Osteoblast (primary cell): ENCODE measurements at places on chromosomes 7 and 10. TPM values are rescaled to one million over a fixed set of nuclear protein-coding genes. Genes with fewer than 3 reads are reported as not detected.

Gene TCAF2
- total RNA-seq: 1.8 and 2.5 TPM in 2 replicates

Gene ANKRD22
- total RNA-seq: under 0.01 TPM in 2 replicates

Gene TASOR2
- total RNA-seq: 92.8 and 97.4 TPM in 2 replicates

Gene RNF32
- under 0.01 and 0.29 TPM in 2 replicates for total RNA-seq

Gene ANXA8
- total RNA-seq: 0.59 and 0.72 TPM in 2 replicates

Gene NPY
- total RNA-seq: not detected in 2 replicates

Gene NANOS1
- 1.1 and 1.2 TPM in 2 replicates for total RNA-seq

Gene NCF1
- total RNA-seq: under 0.01 TPM in 1 of 2 replicates, not detected in the other

Gene NME8
- total RNA-seq: not detected in 2 replicates
